ENCODE measurements at places on chromosomes 16 and 17.

DNA sequence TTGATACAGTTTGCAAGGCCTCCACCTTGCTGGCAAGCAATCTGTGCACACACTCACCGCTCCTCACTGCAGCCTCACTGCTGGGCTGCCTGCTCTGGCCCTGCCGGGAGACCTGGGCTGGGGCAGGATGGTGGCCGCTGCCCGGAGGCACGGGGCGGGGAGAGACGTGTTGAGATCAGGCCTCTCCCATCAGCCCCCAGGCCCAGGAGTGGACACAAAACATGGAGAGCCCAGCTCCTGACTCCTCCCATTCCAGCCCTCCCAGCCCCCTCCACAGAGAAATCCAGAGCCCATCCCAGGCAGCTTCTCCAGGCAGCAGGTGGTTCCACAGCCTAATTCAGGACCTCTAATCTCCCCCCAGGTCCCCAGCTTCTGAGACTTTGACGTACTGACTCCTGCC lies 23.1 kb upstream of the RPL38 start:
- no peak for DNase-seq

DNA sequence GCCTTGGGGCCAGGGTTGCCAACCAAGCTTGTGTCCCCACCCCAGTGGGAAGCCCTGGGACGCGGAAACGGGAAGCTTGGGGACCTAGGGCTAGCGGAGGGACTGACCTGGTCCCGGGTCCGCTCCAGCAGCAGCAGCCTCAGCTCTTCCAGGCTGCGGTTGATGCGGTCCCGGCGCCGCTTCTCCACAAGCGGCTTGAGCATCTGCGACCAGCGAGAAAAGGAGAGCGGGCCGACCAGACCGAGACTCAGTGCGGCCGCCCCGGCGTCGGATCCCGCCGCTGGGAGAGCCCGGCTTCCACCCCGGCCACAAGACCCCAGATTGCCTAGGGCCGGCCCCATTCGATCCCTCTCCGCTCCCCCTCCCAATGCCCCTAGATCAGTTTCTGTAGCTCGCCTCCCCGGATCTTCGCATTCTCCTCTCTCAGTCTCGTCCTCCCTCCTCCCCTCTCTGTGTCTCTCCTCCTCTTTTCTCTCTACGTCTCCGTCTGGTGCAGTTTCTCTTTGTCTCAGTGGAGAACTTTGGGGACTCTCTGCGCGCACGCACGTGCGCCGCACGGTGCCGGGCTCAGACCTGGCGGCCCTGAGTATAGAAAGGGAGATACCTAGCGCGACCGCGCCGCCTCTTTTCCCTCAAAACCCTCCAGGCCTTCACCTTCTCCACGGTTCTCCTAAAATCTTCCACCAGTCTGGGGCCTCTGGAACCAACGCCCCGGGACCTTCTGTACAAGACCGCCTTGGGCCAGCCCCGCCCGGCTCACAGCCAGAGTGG lies 797 bp downstream of the HES7 start:
- no peak for DNase-seq

DNA sequence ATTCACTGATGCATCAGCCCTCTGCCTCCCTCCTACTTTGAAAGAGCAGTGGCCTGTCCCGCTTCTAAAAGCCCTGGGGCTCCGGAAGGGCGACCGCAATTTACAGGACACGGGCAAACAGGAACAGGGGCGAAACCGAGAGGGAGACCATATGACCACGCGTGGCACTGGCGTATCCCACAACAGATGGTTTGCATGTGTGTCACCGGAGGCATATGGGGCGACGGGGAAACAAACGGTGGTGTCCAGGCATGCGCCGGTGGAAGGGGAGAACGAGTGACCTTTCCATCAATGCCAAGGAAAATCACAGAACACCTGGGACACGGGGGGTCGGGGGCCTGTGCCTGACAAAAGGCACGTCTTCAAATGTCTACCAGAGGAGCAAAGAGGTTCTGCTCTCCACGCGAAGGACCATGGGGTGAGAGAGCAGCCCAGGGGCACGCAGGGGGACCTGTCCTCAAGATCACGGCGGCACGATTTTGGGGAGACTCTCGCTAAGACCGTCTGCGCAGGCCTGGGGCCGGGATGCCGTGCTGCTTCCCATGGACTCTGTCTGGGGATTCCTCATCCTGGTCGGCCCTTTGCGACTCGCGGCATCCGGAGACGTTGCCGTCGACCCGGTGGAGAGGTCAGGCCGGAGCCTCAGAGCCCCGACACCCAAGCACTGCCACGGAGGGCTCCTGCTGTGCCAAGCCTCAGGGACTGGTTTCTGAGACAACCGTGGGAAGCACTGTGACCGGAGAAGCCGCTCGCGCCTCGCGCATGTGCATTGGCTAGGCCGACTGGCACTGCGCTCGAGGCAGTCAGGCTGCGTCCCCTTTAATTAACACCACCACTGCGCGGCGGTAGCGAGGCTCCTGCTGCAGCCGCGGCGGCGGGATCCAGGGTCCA lies 12.8 kb upstream of the KCNJ18 start:
- DNase-seq = no peak

DNA sequence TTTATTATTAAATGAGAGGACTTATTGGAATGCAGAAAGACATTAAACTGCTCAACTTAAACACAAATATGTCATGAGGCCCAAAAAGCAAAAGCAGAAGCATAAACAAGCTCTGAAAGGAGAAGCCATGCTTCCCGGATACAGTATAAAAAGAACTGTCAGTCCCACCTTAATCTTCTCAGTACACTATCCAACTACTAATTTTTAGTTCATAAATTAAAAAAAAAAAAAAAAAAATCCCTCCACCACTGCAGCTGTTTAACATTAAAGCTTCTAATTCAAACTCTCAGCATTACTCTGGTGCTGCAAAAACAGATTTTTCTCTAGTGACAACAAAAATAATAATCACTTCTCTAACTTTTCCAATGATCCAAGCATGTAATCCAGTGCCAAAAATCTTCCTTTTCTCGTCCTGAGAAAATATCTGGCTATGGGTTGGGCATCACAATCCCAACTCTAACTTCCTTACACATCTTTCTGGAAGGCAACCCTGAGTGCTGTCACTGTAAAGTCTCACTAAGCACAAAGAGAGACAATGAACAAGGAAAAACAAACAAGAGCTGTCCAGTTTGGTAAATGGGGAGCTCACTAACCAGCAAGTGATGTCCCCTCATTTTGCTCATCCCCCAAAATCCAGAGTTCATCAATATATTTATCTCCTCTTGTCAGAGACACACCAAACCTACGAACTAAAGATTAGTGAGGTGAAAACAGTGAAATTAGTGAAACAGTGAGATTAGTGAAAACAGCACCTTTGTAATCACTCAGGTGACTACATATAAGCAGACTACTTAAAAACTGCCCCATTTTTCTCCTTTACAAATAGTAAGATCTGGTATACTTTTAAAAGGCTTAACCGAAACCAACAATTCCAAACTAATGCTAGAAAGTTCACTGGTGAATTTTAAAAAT lies 5.5 kb downstream of the USP32 start:
- no peak for DNase-seq

GRCh38 chr17:38724337-38724988 lies 5.7 kb upstream of the CISD3 start:
- no peak for DNase-seq

DNA sequence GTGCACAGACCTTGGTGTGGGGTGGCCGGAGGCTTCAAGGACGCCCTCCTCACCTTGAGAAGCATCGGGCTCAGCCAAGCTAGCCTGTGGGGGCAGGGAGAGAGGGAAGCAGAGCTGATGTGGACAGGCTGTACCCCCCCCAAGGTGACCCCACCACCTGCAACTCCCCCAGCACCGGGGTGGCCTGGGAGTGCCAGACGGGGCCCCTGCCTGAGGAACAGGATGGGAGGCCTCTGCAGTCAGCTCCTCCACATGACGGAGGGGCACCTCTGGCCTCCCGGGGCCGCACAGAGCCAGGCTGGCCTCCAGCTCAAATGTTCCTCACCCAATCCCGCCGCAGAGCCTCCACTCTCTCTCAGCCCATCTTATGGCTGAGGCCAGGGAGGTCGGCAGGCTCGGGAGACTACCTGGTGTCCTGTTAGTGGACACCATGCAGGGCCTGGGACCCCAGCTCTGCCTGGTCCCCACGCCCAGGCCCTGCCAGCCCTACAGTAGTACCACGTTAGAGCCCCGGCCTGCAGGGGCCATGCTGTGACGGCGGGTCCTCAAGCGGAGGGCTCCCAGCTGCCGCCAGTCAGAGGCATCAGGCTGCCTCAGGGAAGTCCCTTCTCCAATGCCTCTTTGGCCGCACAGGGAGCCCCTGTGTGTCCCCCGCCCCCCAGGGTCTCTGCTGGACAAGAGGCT lies 19.4 kb upstream of the SLC38A10 start:
- DNase-seq = no peak

DNA sequence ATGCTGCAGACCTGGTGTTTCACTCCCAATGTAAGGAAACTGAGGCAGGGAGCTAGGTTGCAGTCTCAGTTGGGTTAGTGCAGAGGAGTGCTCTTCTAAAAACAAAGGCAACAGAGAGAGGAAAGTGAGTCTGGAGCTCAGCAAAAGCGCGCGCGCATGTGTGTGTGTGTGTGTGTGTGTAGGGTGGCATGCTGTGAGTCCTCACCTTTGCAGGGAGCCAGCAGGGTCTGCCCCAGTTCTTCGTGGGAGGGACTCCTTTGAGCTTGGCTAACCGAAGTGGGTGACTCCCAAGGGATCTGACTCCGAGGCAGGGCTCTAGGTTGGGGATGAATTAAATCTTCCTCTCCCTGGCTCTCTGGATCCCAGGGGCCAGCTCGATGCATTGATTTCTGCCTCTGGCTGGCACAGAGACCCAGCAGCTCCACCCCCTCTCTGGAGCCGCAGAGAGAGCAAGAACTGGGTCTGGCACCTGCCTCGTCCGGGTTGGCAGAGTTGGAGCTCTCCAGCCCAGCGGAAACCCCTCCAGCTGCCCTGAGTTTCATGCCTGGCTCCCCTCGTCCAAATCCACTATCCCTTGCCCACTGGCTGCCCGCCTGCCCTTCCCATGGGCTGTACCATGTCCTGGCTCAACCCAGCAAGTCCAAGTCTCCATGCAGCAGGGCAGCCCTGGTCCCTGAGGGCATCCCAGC lies 1.3 kb upstream of the BTBD17 start:
- DNase-seq = no peak

GRCh38 chr17:28554565-28554964 lies 2.1 kb upstream of the UNC119 start:
- DNase-seq = no peak

DNA sequence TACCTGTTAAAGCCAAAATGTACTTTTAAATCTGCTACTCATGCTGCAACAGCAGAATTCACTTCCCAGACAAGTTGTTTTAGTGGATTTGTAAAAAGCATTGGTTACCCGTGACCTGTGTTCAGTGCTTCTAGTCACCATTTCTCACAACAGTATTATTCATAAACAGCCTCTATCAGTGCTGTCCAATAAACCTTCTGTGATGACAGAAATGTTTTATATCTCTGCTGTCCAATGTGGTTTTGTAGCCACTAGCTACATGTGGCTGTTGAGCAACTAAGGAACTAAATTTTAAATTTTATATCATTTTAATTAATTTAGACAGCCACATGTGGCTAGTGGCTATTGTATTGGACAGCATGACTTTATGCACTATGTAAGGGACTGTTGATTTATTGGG lies 12.6 kb downstream of the MAP3K3 start:
- no peak for DNase-seq

DNA sequence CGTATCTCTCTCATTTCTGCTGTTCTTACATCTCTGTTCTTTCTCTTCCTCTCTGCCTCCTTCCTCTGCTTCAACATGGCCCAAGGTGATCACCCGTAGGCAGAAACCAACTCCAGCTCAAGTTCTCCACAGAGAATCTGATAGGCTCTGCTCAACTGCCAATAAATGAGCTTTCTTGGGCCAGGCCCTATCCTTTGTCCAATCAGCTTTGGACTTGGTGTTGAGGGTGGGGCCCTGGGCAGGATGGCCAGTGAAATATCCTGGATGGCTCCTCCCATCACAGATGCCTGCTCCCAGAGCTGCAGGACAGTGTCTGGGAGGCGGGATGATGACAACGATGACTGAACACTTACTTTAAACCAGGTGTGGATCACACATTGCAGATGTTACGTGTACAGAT lies 17.4 kb upstream of the BRD7 start:
- no peak for DNase-seq

DNA sequence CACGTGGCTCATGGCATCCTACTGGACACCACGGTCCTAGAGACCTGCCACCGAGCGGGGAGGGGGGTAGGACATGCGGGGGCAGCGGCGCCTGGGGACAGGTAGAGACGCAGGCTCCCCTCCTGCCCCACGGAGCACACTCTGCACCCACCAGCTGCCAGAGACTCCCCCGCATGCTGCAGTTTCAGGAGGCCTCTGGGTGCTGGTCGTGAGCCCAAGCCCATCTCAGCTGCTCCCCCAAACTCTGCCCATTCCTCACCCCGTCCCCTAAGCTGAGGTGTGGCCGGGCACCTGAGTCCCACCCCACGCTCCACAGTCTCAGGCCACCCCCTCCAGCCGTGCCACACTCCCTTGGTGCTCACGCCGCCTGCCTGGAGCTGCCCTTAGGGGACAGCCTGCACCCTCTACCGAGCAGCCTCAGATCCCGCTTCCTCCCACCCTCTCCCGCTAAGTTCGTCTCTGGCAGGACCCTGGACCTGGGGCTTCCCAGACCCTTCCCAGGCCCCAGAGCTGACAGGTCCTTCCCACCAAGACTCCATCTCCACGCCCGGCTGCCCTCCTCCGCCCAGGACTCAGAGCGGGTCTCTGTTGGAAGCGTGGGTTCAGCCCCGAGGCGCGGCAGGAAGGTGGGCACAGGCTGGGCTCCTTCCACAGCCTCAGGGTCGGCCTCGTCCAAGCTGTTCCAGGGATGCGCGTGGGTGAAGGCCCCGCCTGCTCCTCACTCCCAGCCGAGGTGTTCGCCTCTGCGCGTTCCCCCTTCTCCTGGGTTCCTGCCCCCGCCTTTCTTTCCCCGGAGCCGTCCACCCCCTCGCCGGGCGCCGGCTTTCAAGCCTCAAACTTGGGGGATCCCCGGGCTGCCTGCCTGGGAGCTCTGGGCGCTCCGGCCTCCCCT lies 1.3 kb downstream of the RAB40B start:
- DNase-seq = no peak

- DNase-seq = no peak
Observed at GRCh38 chr16:12462426-12463280, 341.0 kb downstream of the CPPED1 start.

- DNase-seq = no peak
Observed at GRCh38 chr17:10304758-10305300, 68.0 kb downstream of the MYH13 start.

GRCh38 chr17:57640079-57640478 lies 105.0 kb downstream of the CCDC182 start:
- DNase-seq = no peak

- DNase-seq = no peak
Observed at GRCh38 chr17:57726213-57726790, 18.8 kb downstream of the CCDC182 start.

- DNase-seq = no peak
Observed at GRCh38 chr16:55569025-55569424, 2.5 kb downstream of the CAPNS2 start.

DNA sequence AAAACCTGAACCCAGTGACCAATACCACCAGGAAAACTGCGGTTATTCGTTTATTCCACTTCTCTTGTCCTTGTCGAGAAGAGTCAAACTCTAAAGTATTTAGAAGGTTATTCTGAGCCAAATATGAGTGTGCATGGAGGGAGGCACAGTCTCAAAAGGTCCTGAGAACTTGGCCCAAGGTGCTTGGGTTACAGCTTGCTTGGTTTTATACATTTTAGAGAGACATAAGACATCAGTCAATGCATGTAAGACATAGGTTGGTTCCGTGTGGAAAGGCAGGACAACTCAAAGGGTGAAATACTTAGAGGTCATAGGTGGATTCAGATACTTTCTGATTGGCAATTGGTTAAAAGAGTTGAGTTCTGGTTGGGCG lies 681 bp upstream of the TRAP1 start:
- DNase-seq = no peak

Data from stimulated activated CD4-positive, alpha-beta T cell treated with anti-CD3 and anti-CD28 coated beads, TNF-alpha, amount 100 ng/mL, for 48 hours (primary cell).